D341Med (cell line): ENCODE measurements at places on chromosomes 1 and 21.

DNA sequence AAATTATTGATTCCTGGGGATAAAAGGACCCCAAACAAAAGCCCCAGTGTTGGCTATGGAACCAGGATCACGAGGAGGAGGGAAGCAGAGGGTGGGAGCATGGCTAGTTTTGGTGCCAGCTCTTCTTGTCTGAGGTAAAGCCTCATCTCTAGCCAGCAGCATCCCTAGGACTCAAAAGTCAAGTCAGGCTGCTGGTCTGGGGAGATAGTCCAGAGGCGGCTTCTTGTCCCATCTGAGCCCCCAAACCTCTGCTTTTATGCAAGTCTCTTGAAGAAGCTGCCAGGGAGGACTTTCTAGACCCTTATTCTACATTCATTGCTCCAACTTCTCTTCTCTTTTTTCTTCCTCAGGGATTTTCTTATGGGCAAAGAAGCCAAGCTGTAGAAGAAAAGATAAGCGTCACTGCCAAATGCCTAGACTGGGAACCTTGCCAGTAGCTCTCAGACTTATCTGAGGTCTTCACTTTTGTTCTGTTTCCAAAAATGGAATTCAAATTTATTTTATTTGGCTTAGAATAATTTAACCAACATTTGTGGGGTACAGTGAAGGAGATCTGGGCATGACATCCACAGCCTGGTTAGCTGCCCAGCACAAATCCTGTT lies 6.9 kb upstream of the ANKRD35 start:
- DNase-seq, result no peak

- no peak for DNase-seq
Measured at GRCh38 chr1:16241221-16241708, 4.3 kb upstream of the CPLANE2 start.

- DNase-seq, result no peak
Measured at GRCh38 chr21:38735626-38736206, 70.0 kb upstream of the ETS2 start.

GRCh38 chr1:51559064-51559500 lies 40.0 kb upstream of the EPS15 start:
- no peak for DNase-seq
